ENCODE measurements at places on chromosomes 5 and 9.

DNA sequence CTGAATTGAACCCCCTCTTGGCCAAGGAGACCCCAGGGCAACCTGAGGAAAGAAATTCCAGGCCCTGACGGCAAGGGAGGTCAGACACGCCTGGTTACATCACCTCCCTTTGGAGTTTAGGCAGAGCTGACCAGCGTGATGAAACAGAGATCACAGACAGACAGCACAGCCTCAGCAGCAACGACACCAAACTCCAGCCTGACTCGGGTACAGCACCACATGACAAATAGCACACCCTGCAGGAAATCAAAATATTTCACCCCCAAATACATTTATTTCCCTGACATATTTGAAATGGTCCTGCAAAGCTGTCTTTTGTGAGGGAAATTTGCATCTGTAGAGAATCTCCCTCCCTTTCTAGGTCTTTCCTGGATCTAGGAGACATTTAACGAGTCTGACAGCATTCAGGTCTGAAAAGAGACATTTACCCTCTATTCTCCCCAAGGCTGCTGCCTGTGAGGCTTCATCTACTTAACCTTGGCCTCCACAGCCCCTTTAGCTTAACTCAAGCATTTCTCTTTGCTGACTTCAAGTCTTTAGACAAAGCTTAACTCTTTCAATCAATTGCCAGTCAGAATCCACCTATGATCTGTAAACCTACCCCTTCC lies 2.6 kb downstream of the QSOX2 start:
- DNase-seq, result no peak

- DNase-seq, result no peak
Measured at GRCh38 chr5:148011398-148012137, 52.2 kb upstream of the SPINK5 start.

DNA sequence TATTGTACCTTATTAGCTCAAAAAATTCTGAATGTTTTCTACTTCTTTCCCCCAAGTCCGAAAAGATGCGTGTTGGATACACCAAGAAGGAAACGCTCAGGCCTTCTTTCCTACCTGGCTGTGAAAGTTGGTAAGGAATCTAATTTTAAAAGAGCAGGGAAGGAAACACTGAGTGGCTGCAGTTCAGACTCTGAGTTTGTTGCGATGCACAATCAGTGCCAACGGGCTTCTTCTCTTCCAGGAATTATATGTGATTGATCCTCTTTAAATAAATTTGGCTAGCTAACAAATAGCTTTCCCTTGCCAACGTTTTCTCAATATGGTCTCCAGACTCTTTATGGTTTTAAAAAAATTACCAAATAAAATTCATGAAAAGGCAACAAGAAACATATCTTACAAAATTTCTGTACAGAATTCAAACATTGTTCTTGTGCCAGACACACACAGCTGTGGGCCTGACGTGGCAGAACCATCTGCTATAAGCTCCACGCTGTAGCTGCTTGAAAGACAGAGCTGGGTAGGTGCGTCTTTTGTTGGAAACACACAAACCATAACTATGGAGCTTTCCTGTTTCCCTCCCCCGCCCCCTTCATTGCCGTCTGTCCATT lies 493.1 kb downstream of the ZNF608 start:
- DNase-seq, result no peak

GRCh38 chr5:107135391-107135790 lies 535.3 kb downstream of the EFNA5 start:
- DNase-seq, result no peak

DNA sequence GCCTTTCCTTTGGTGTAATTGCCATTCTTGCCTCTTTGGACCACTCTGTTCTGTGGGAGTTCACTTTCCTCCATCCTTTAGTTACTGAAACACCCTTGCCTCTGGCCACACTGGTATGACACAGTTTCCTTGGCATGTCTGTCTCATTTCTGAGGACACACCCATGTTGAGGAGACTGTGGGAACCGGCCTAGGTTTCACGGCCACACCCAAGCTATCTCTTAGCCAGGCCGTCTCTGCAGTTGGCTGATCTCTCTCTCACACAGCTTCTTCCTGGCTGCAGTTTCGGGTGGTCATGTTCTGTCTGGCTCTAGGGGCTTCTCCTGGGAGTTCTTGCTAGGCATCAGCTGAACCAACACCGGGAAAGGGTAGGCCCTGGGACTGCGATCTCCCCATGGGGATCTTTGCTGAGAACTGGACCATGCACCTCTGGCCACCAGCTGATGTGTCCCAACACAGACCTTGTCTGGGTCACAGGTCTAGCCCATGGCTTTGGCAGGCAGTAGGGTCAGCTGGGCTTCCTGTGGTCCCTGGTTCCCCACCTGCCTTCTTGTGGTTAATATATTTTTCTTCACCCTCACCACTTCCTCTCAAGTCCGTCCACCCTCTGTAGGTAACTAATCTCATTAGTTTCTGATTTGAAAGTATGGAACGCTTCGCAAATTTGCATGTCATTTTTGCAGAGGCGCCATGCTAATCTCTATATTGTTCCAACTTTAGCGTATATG lies 24.9 kb downstream of the ARHGEF37 start:
- DNase-seq, result peak; percentile 23

DNA sequence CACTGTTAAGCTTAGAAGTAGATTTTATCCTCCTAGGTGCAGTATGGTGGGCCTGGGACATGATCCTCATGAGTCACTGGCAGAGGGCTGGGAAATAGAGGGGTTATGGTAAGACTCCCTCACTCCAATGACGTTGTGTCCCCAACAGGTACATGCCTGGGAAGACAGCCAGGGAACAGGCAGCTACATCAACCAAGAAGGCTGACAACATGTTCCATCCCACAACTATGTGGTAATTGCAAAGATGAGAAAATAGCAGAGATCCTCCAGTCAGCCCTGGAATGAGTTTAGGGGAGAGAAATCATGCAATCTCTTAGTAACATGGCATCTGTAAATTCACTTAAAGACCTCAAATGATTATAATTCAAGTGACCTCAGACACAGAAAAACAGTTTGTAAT lies 114.4 kb upstream of the LIFR start:
- no peak for DNase-seq

- no peak for DNase-seq
Measured at GRCh38 chr5:73314395-73315257, 134.0 kb downstream of the FOXD1 start.

DNA sequence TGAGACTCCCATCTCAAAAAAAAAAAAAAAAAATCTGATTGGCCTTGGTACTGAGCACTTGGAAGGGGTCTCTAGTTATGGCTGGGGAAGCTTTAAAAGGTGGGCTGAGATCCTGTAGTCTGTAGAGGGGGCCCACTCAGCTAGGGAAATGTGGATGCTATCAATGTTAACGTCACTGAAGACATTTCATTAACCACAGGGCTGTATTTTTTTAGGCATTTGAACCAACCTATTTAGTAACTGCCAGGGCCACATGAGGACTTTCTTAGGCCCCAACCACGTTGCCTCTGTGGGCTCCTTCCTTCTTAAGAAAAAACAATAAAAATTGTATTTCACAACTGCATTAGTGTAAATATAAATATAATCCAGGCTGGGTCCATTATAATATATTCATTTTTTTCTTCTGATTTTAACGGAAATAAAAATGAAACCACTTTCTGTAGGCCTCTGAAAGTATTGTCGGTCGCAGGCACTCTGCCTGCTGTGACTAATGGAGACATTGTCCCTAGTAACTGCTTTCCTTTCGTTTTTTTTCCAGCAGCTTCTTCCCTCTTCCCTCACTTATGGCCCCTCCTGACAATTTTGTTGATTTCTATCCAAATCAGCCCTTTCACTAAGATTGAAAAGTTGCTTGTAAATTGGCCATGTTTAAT lies 71.6 kb downstream of the GCNT1 start:
- DNase-seq, result no peak

DNA sequence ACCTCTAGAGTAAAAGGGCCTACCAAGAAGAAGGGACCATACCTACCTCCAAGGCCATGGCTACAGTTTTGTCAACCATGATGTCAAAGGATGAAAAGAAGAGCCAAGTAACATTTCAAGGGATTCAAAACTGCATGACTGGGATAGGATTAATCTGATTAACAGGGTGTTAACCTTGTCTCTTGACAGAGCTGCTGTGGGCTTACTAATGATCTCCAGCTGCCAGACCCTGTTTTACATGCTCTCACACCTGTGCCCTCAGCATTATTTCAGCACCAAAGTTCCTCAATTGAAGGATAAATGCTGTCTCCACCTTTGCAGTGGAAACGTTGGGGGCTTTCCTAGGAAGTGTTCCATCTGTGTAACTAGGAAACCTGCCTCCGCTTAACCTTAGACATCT lies 78.3 kb downstream of the DMAC1 start:
- DNase-seq, result no peak

- DNase-seq, result no peak
Measured at GRCh38 chr9:95134457-95134881, 183.0 kb downstream of the FANCC start.

- DNase-seq, result no peak
Measured at GRCh38 chr5:153983885-153984284, 54.8 kb downstream of the FAM114A2 start.

GRCh38 chr9:107635101-107635802 lies 145.7 kb upstream of the KLF4 start:
- no peak for DNase-seq

DNA sequence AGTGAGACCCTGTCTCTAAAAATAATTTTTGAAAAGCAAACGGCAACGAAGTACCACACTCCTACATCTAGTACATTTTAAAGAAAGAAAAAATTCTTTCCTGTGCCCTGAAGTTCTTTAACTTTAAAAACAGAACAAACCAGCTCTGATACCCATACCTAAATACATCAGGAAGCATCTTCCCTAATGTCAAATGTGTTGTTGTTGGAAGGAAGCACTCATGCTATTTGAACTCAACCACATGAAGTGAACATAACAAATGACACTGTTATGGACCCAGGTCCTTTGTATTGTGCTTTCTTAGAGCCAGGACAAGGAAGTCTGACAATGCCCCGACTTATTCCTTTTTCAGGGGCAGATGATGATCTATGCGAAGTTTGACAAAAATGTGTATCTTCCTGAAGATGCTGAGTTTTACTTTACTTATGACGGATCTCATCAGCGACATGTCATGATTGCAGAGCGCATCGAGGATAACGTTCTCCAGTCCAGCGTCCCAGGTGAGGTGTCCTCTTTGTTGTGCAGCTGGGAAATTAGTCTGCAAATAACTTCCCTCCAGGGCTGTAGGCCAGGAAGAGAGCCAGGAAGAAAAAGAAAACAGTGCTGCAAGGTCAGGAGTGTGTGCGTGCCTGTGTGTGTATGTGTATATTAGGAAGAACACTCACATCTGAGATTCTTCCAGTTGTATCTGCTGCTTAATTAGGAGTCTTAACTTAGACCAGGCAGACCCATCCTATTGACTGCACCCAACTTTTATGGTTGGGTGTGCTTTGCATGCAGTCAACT lies 123.7 kb downstream of the ARHGEF28 start:
- no peak for DNase-seq

- DNase-seq, result no peak
Measured at GRCh38 chr9:75432888-75433287, 344.6 kb downstream of the OSTF1 start.

GRCh38 chr5:34038390-34038789 lies 4.6 kb downstream of the C1QTNF3 start:
- DNase-seq, result peak; percentile 28

- DNase-seq, result peak; percentile 89
Measured at GRCh38 chr5:83026516-83026915, 50.7 kb downstream of the TMEM167A start.

DNA sequence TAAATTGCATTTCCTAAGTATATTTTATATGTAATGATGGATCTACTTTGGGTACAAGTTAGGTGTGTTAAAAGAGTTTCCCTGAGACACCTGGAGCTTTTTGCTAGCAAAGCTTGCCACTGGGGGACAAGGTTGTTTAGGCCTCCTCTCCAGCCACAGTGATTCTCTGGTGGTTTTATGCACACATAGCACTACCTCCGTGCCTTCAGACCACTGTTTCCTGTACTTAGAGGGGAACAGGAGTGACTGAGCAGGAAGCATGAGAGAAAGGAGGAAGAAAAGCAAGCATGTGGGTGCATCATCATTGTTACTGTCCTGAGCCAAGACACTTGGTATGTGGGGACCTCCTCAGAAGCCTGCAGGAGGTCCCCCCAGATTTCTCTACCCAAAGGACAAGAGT lies 272.1 kb downstream of the RASEF start:
- no peak for DNase-seq

DNA sequence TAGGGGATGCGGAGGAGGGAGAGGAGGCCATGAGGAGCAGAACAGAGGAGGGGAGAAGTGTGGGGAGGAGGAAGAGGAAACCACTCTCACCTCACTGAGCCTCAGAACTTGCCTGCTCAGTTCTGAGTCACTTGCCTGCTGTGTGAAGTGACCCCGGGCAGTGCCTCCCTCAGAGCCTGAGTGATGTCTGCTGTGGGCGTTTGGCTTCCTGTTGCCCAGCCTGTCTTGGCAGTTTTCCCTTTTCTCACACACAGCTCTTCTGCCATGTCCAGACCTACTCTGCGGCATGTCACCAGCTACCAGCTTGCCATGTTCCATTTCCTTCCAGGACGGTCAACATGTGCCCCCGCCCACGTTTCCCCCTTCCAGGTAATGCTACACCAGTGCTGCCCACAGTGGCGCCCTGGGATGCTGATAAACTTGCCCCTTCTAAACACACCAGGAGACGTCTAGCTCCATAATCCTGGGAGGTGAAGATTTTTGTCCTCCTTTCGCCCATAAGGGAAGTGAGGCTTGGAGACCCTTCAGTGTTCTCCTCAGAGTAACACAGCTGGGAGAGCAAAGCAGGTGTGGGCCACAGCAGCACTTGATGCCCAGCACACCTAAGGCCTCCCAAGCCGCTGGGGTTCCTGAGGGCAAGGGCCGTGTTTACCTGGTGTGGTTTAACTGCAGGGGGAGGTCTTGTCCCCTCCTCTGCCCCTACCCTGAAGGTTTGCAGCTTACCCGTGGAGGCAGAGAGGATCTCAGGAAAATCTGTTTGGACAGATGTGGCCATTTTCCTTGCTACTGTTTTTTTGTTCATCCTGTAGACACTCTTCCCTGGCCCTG lies 63.8 kb upstream of the RNF130 start:
- no peak for DNase-seq

DNA sequence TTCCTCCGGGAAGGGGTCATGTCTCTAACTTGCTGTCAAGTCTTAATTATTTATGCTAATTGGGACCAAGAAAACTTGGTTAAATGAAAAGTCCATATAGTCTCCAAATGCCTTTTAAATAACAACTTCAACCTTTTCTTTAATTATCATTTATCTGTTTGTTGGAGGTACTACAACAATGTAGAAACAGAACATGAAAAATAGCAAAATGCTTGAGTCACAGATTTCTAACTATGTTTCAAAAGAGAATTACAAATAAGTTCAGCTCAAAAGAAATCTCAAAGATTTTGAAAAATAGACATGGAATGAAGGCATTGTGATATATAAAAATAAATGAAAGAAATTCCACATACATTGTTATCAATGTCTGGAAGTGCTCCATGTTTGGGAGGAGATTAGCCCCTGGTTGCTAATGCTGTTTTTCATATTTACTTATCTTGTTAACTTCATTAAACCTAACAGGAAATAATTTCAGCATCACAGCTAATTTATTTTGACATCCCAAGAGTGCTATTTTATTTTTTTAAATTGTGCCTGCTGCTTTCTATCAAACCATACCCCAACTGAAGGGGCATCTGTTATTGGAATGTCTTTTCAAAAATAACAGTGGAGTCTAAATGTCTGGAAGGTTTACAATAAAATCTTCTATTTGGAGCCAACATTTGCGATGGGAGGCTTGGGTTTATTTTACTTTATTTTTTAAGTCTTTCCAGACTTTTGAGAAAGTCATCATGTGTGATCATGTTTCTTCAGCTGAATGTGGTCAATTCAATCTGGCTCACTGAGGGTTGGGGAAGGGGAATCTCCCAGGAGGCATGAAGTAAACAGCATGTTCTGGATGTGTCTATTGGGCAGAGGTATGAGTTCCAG lies 53.1 kb upstream of the ANKRD55 start:
- no peak for DNase-seq

- DNase-seq, result peak; percentile 46
Measured at GRCh38 chr9:93575796-93576257, 557 bp upstream of the PHF2 start.

Data from ELF-1 (cell line).